NCI-H82 (cell line): ENCODE measurements at places on chromosomes 3 and 15.

- no peak for DNase-seq
Observed at GRCh38 chr3:164365242-164365641, 713.1 kb downstream of the SI start.

DNA sequence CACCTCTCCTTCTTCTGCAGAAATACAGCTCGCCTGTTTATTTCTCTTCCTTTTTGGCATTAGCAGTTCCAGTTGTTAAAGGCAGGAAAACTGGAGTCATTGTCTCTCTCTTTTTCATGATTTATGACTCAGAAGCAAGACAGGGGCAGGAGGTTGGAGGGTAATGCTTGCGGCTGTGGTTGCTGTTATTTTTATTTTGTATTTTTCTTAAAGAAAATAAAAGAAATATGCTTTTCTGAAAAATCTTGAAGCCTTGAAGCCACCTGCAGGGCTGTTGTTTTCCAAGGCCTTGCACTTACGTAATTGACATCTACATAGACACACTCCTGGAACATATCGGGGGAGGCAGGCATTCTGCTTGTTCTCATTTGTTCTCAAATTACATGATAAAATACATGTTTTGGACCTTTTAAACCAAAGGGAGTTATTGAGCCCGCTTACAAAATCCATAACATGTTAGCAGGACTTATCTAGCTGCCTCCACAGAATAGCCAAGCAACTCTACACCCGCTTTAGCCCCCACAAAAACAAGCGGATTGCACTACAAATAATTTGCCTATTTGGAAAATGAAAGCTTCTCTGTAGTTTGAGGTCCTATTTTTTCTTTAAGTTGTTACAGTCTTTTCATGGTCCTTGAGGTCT, 1004.6 kb upstream of the NR2F2 start:
- no peak for DNase-seq

DNA sequence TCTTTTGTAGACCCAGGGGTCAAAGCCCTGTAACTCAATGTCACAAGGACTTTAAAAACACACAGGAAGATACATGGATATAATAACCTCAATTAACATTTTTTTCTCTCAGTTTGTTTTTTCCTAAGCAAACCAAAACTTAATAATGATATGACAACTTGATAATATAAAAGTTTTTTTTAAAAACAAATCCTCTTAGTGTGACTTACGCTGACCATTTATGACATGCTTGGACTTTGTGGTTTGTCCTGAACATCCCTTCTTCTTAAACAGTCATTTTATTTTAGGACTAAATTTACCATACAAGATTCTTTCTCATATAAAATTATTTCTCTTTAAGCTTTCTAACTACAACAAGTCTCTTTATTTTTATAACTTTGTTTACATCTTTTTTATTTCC, 25.4 kb upstream of the FAM3D start:
- DNase-seq = peak; percentile 40

DNA sequence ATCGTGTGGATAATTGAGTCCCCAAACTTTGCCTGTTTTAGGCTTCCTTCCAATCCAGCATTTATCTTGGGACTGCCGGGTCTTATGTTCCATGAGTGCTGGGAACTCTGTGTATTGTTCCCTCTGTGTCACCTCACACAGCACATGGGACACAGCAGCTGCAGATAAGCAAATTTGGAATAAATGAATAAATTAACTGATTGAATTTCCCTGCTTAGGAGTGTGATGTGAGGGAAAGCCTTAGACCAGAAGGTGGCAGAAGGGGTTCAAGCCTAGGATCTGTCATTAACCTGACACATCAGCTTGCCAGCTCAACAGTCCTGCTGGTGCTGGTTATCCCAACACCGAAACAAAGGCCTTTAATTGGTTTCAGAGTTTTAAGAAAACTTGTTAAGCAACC, 114.3 kb downstream of the OXSM start:
- DNase-seq = peak; percentile 18

GRCh38 chr3:182618981-182619591, 174.2 kb upstream of the ATP11B start:
- DNase-seq = peak; percentile 19

DNA sequence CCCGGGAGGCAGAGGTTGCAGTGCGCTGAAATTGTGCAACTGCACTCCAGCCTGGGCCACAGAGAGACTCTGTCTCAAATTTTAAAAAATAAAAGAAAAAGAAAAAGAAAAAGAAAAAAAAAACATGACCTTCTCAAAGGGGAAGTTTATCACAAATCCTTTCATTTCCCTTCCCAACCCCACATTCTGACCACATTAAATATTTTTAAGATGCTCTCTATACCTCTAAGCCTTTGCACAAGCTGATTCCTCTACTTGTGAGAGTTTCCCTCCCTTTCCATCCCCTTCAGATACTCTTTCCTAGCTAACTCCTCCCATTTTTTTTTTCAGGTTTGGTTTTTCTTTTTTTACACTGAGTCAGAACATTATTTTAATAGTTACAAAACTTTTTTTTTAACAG, 4.0 kb downstream of the HIGD1A start:
- DNase-seq = no peak

DNA sequence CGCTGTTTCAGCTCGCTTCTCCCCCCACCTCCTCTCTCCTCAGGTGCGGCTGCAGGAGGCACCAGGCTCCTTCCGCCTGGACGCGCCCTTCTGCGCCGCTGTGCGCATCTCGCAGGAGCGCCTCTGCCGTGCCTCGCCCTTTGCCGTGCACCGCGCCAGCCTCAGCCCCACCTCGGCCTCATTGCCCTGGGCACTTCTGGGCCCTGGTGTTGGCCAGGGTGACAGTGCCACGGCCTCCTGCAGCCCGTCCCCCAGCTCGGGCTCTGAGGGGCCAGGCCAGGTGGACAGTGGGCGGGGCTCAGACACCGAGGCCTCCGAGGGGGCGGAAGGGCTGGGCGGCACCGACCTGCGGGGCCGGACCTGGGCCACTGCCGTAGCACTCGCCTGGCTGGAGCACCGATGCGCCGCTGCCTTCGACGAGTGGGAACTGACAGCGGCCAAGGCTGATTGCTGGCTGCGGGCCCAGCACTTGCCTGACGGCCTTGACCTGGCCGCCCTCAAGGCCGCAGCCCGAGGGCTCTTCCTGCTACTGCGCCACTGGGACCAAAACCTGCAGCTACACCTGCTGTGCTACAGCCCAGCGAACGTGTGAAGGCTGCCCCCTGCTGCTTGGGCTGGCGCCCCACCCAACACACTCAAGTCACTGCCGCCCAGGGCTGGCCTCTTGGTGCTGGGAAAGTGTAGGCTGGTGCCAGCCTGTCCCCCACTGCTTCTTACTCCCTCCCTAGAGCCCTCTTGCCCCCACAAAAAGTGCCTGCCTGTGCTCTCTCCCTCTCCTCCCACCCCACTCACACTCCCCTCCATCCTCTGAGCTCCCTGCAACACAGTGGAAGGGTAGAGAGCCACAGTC, 7.1 kb downstream of the ALG3 start:
- peak; percentile 62 for DNase-seq

DNA sequence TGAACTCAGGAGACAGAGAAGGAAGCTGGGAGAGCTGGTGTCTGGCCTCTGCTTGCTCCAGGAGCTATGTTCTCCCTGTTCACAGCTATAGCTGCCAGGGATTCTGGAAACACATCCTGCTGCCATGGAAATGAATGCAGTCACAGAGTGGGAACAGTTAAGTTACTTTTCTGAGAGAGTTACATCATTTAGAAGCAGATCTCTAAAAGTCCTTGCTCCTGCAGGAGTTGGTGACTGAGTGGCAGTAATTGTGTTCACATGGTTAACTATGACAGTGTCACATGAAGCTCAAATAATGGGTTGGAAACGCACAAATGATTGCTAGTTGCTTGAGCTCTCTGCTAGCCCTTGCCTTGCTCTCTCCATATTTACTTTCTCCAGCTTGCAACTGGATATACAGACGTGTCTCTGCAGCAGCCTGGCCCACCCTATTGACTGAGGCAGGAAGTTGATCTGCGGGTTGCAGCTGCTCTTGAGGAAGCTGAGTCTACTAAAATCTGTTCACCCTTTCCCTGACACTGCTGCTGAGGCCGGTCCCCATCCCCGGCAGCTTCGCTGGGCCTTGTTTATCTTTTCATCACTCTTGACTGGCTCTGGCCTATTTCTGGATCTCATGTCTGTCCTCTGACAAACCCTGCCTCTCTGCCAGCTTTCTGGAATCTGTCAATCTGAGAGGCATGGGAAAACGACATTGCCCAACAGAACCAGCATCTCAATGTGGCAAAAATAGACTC, 16.7 kb upstream of the ISLR start:
- no peak for DNase-seq

DNA sequence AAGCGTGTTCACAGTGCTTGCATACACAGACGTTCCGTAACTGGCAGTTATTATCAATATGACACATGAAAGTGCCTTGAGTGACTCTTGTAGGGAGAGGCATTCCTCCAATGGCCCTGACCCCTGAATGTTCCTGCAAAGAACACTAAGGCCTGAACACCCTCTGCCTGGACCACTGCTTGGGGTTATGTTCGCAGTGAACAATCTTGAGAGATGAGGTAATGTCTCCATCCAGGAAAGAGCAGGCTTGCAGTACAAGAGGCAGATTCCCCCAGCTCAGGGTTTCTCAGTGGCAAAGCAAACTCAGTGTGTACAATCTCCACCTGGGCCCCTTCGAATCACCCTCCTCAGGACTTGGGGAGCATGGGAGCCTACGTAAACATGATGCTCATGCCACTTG, 324.6 kb downstream of the MAGI1 start:
- no peak for DNase-seq

- DNase-seq = no peak
Observed at GRCh38 chr3:71579935-71580406, 3.6 kb downstream of the FOXP1 start.
